ENCODE measurements at places on chromosomes 7 and 10. TPM values are rescaled to one million over a fixed set of nuclear protein-coding genes. Genes with fewer than 3 reads are reported as not detected.

GRCh38 chr7:33661430-33662160 is 243.7 kb upstream of the BMPER start:
- DNase-seq: no peak

DNA sequence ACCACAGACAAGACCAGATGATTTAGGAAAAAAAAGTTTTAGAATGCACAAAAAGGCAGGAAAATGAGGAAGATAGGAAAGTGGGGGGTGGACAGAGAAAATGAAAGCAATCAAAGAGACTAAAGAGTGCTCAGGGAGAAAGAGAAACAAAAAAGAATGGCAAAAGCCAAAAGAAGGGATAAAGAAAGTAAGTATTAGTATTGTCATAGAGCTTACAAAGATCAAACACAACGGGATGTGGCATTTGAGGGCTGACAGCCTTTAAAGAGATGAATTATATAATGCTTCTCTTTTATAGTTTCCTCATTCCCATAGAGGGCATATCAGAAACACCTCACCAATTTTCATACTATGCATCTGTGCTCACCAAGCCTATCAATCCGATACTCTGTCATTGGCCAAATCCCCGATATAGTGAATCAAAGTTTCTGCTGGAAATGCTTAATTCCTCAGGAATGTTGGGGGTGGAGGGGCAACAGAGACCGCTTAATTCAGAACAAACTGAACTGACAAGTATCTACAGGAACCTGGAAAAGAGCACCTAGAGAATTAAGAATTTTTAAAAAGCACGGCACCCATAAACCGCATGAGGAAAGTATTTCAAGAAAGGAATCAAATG is 2.7 kb downstream of the COG5 start:
- no peak for DNase-seq

The SERPINE1 gene
- 1,733 TPM for total RNA-seq

The LRIT2 gene
- not detected for total RNA-seq

DNA sequence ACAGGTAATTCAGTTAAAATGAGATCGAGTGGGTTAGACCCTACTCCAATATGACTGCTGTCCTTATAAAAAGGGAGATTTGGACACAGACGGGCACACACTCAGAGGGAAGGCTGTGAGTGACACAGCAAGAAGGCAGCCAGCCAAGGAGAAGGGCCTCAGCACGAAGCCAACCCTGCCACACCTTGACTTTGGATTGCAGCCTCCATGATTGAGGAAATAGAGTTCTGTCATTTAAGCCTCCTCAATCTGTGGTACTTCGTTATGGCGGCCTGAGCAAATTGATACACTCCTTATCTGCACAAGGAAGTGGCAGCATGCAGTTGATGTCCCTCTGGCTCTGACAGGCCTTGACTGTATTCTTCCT is 43.8 kb downstream of the SH2D4B start:
- no peak for DNase-seq

DNA sequence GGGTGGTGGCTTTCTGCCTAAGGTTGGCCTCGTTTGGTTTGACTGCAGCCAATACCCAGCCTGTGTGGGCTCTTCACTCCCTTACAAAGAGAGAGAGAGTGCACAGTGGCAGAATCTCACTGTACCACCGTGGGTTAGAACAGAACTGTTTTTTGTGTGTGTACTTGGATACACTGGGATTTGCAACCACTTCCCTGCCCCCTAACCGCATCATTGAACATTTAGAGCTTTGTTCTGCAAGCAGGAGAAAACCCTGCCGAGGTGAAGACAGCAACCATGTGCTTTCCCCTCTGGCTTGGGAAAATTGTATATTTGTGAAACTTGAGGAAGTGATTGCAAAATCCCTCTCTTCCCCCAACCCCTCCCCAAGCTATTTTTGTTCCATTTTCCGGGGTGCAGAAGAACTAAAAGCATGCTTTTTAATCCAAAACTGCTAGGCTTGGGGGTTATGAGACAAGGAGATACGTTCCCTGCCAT is 201.2 kb downstream of the TCF7L2 start:
- DNase-seq: no peak

GRCh38 chr10:52918714-52919305 is 146.2 kb upstream of the MBL2 start:
- no peak for DNase-seq

The CHST3 gene
- total RNA-seq: 32.3 TPM

DNA sequence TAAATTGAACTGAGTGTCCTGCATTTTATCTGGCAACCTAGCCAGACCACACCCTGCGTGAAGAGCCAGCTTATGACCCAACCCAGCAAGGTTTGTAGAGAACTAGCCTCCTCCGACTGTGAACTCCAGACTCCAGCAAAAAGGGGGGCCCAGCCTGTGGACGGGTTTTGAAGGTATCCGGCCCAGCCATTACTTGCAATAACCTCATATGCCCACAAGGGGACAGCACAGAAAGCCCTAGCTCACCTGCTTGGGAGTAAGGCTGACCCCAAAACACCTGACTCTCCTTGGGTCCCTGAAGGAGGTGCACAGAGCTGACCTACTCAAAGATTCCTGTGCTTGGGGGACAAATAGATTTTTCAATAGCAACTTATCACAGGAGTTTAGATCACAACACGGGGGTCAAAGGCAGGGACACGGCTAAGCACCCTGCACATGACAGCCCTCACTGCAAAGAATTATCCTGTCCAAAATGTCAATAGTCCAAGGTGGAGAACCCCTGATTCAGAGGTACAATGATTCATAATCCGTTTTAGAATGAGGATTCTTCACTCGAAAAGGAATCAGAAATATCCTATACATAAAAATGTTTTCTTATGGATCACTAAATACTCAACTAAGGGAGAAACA is 4.6 kb downstream of the TRPV6 start:
- DNase-seq: peak; percentile 9

The LRRTM3 gene
- total RNA-seq: not detected

- no peak for DNase-seq
Measured at GRCh38 chr7:99218406-99219184, 10.7 kb upstream of the KPNA7 start.

All from renal cortical epithelial cell (primary cell).